ENCODE measurements at places on chromosomes 2 and 18.

GRCh38 chr2:41718705-41719104, 329.1 kb upstream of the PKDCC start:
- no peak for DNase-seq

DNA sequence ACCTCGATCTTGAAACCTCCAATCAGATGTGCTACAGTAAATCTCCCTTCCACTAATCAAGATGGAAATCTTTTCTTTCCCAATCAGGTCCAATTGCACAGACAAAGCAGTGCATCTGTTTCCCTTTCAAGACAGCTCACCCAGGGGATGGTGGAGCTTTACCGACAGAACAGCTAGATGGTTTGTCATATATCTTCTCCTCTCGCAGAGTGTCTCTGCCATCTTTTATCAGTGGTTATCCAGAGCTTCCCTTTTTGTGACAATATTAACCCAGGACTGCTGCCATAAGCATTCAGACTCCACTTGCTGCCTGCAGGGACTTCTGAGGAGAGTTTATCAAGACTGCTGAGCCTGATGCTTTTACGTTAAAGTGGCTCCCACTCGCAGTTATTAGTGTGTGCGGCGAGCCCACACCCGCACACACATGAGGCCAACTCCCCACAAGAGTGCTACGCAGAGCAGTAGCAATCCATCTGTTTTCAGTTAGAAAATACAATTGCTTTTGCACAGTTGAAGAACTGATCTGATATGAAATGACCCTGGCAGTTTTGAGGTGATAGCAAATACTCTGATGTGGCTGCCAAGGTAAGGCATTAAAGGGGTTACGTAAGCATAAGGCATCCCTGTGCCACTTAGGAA, 398.9 kb downstream of the NCKAP5 start:
- DNase-seq: no peak

GRCh38 chr2:172664766-172665165, 70.9 kb upstream of the RAPGEF4 start:
- no peak for DNase-seq

GRCh38 chr2:106885971-106886915, at the start of gene ST6GAL2:
Gene ST6GAL2 (minus strand): TSS chr2:106886167. CDS start chr2:106843977, 42,190 bp downstream.
- DNase-seq: peak; percentile 92

GRCh38 chr2:24540011-24540477, 49.0 kb downstream of the NCOA1 start:
- no peak for DNase-seq

- no peak for DNase-seq
Observed at GRCh38 chr2:110744429-110744828, 12.1 kb downstream of the ACOXL start.

GRCh38 chr2:69501301-69501700, 64.1 kb upstream of the NFU1 start:
- DNase-seq: no peak

DNA sequence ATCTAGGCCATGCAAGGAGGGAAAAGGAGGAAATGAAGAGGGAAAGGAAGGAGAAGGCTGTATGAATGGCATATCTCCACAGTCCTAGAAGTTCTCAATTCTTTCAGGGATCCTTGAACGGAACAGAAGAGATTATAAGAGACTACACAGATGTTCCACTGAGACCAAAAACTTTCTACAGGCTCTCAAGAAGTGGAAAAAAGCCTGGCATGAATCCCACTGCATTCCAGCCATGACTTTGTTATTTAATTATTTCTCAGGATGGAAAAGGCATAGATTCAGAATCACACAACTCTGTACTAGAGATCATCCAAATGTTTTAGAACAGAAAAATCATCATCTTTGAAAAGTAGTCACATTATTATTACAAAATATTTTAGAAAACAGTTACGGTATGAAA, 131.7 kb upstream of the CDH20 start:
- DNase-seq: no peak

DNA sequence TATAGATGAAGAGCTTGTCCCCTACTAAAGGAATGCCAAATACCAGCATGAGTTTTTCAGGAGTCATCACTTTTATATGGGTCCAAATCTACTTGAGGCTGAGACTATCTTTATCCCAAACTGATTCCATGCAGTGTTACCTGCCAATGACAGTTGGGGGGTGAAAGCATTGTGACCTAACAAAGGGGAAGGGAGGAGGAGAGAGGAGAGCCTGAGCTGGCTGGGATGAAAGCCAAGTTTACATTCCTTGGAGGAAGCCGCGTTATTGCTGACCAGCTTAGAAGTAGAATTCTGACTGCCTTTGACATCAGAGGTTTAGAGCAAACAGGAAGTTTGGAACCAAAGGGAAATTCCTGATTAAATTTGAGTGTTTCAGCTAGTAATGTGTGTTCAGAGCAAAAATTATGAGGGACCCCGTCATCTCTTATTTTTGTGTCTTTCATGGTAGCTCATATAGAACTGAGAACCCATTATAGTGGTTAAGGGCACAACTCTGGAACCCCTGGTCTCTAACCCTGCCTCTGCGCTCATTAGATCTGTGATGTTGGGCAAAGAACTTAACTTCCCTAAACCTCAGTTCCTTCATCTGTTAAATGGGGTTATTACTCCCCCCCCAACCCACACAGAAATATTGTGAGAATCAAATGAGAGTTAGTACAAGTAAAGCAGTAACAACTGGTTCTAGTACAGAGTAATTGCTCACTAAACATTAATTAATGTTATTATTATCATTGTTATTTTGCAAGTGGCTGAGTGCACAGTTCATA, 199.3 kb upstream of the EPAS1 start:
- DNase-seq: peak; percentile 75

GRCh38 chr2:42196403-42197267, 27.5 kb downstream of the EML4 start:
- DNase-seq: peak; percentile 72

GRCh38 chr2:186309901-186310300, 176.2 kb upstream of the ZC3H15 start:
- no peak for DNase-seq

GRCh38 chr2:231198291-231199173, at the start of gene ARMC9:
Gene ARMC9 (plus strand): TSS chr2:231198631. CDS start chr2:231206239, 7,608 bp downstream.
- peak; percentile 58 for DNase-seq

DNA sequence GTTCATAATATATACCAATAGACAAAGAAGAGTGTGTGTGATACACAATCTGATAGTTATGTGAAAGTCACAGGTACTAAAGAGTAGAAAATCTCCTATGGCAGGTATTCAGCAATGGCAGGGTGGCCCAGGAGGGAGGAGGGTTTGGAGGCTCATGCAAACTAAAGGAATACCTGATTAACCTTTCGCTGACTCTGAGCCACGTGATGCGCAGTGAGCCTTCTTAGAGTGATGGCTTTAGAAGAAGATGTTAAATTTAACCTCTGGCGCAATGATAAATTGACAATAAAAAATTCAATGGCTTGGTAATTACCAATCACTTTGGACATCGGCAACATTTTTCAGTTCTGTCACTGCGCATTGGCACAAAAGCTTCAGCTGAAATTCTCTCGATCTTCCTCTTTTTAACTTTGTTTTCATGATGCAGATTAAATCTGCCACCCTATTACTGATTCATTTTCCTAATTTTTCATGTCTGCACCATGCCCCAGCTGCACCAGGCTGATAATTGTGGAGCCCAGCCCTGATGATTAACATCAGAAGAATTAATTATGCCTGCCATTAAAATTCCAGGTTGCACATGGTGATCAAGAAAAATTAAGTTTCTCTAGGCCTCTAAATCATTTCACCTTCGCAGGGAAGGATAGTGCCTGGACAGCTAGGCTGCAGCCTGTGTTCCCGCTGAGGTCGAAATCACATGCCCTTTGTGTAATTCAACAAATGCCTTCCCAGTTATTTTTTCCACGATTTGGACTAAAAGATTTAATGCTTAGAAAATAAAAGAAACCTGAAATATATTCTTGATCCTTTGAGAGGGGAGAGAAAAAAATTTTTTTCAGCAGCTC, 250.6 kb upstream of the HNRNPA3 start:
- DNase-seq: no peak

- DNase-seq: peak; percentile 43
Observed at GRCh38 chr2:157830696-157831570, 45.2 kb downstream of the ACVR1 start.

GRCh38 chr2:140273408-140273807, 1493.2 kb upstream of the NXPH2 start:
- DNase-seq: no peak

DNA sequence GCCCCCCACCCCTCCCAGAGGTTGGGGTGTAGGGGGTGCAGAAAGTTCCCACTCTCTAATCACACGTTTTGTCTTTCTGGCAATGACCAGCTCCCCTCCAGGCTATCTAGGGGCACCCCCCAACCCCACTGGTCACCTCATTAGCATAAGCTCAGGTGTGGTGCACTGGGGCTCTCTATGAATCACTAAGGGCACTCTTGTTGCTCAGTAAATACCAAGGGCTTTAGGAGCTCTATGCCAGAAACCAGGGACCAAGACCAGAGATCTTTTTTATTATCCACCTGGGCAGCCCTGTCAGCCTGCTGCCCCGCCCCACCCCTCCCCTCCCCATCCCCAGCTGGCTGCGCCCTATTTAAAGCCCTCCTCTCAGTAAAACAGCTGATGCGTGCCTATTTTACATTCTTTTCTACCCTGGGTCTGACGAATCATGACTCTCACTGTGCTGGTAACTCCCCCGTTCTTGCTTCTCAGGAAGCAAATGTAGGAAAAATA, 24.3 kb downstream of the NCK2 start:
- no peak for DNase-seq

GRCh38 chr2:124623560-124623959, 598.5 kb downstream of the CNTNAP5 start:
- DNase-seq: no peak

- no peak for DNase-seq
Observed at GRCh38 chr2:45401431-45401922, 209.6 kb downstream of the SRBD1 start.

DNA sequence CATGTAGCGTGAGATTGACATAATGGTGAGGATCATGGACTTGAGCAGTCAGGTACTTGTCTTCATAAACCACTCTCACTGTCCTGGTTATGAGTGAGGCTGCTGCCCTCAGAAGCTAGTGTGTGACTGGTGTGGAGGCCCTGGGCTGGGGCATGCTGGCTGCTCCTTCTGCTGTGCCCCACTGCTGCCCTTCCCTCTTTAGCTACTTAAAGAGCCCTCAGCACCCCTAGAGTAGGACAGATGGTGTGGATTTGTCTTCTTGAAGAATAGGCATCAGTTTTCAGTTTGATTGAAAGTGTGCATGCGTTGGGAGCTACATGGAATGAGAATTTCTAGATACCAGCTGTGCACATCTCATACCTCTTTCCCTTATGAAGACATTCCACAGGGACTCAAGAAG, 15.4 kb downstream of the CPLX4 start:
- no peak for DNase-seq

- DNase-seq: no peak
Observed at GRCh38 chr18:2400701-2401196, 170.6 kb downstream of the METTL4 start.

DNA sequence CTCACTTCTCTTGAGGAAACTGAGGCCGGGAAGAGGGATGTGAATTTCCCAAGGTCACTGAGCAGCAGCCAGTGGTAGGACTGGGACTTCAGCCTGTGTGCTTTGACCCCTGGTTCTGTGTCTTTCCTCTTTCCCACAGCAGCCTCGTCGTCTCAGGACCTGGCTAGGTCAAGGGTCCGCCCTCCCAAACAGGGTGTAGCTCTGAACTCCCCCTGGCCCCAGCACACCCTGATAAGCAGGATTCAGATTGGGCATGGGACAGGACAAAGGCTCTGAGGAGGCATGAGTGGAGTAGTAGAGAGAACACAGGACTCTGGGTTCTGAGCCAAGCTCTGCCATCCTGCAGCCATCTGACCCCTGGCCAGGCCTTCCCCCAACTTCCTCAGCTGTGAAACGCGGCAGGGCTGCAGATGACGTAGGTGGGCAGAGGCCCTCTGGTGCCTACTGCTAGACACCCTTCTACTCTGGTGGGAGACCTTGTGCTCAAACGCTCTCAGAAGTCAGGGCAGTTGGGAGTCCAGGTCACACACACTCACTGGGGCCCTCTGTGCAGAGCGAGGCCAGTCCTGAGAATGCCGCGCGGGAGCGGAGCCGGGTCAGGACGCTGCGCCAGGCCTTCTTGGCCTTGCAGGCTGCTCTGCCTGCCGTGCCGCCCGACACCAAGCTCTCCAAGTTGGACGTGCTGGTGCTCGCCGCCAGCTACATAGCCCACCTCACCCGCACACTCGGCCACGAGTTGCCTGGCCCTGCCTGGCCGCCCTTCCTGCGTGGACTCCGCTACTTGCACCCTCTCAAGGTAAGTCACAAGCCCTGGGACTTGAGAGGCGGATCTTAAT, 984 bp downstream of the TCF23 start:
- no peak for DNase-seq

GRCh38 chr2:86398500-86399474, 42.4 kb upstream of the KDM3A start:
- DNase-seq: no peak

DNA sequence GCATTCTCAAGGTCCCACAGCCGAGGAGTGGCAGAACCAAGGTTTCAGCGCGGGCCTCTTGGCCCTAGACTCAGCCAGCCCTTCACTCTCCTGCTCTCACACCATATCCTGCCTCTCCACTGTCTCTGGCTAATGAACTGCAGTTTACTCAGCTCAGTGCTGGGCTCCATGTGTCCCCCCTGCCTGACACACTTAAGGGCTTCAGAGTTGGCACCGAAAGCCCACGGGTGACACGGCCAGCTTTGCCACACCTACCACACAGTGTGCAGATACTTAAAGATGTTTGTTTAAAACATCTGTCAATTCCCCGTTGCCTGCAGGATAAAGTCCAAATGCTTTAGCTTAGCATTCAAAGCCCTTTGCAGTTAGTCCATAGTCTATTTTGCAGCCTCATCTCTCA, 241.2 kb downstream of the SEPTIN10 start:
- DNase-seq: no peak

GRCh38 chr2:216109962-216110614, 940 bp downstream of the XRCC5 start:
- DNase-seq: peak; percentile 64

DNA sequence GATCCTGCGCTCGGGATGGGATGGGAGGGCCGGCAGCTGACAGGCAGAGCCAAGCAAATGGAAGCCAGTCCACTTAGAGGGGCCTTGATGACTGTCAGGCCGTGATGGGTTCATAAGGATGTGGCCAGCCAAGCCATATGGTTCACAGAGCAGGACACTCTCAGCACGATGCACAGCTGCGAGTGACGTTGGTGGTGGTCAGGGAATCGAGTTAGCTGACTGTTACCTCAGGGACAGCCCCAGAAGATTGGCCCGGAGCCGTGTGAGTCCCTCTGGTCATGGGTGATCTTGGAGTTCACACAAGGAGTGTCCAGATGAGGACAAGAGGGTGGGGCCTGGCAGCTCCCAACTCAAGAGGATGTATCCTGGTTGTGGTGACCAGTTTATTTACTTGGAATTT, 70.2 kb downstream of the TPGS2 start:
- DNase-seq: no peak

- no peak for DNase-seq
Observed at GRCh38 chr2:164782323-164782722, 59.3 kb downstream of the COBLL1 start.
